ENCODE measurements at places on chromosomes 11 and 22. TPM values are rescaled to one million over a fixed set of nuclear protein-coding genes. Genes with fewer than 3 reads are reported as not detected.

HOATZ gene
- total RNA-seq = not detected

FOSL1 gene
- total RNA-seq = 0.99 TPM

ZC3H12C gene
- total RNA-seq = 13.7 TPM

PLAAT4 gene
- 1.6 TPM for total RNA-seq

GPR83 gene
- not detected for total RNA-seq

NRXN2 gene
- not detected for total RNA-seq

PLAAT3 gene
- total RNA-seq = 56.2 TPM

BAD gene
- total RNA-seq = 65.9 TPM

PI4KA gene
- total RNA-seq = 17.2 TPM

DSCAML1 gene
- total RNA-seq = not detected

MYEOV gene
- not detected for total RNA-seq

DERL3 gene
- total RNA-seq = 0.40 TPM

ARHGAP20 gene
- total RNA-seq = 0.22 TPM

ZNF280B gene
- 0.22 TPM for total RNA-seq

C11orf21 gene
- total RNA-seq = not detected

GRK3 gene
- total RNA-seq = 0.20 TPM

PRR33 gene
- not detected for total RNA-seq

RTN4R gene
- 0.65 TPM for total RNA-seq

PKDREJ gene
- not detected for total RNA-seq

OR8A1 gene
- total RNA-seq = under 0.01 TPM

OR51D1 gene
- not detected for total RNA-seq

BIK gene
- 1.1 TPM for total RNA-seq

CAVIN3 gene
- 201 TPM for total RNA-seq

All from lung microvascular endothelial cell (primary cell).